ENCODE measurements at places on chromosomes 7 and 10.

- no peak for DNase-seq
These were observed 37.2 kb downstream of the PLEKHS1 start for GRCh38 chr10:113788604-113789083.

- DNase-seq, result no peak
These were observed 69.3 kb upstream of the PARD3 start for GRCh38 chr10:34884272-34884952.

DNA sequence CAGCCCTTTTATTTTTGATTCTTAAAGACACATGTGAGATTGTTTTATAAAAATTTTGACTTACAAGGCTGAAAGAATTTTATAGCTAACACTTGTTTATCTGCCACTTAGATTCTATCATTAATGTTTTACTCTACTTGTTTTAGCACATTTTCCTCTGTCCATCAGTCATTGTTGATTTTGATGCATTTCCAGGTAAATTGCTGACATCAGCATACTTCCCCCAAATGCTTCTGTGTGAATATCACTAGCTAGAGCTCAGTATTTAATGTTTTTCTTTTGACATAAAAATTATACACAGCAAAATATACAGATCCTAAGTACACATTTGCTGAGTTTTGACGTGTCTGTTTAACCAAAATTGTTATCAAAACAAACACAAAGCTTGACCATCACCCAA is 43.0 kb downstream of the INPP5A start:
- DNase-seq, result no peak

DNA sequence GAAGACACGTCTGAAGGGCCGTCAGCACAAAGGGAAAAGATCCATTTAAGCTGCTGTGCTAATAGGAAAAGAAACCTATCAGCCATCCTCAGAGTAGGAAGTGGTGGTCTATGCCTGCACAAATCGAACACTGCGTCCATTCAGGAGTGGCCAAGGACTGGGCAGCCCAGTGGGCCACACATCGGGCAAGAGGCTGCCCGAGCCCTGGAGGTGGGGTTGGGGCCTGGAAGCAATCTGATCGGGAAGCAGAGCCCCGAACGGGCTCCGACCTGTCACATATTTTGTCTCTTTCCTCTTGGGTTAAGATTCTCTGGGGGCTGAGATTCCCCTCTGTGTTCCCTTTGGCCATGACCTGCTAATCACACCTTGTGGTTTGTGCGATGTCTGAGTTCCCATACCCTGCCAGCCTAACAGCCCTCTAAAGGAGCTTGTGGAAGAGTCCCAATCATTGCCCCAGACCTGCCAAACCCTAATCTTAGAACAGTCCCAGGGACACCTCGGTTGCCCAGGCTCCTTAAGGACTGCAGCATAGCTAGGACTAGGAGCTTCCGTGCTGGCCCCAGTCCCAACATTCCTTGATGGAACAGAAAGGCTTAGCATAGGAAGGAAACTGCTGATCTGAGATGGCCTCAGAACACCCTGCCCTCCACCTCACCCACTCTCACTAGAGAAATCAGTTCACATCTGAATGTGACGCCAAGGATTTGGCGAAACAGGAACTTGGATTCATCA is 77.9 kb upstream of the SAMD8 start:
- no peak for DNase-seq

- DNase-seq, result no peak
These were observed 1248.5 kb upstream of the LRRN3 start for GRCh38 chr7:109842386-109842785.

- no peak for DNase-seq
These were observed 21.0 kb upstream of the MYL7 start for GRCh38 chr7:44162179-44162578.

GRCh38 chr10:133279326-133280226 is 2.9 kb upstream of the ADAM8 start:
- no peak for DNase-seq

GRCh38 chr7:150968056-150968733 is 9.9 kb downstream of the KCNH2 start:
- DNase-seq, result no peak

Measured in CMK (cell line).